ENCODE measurements at places on chromosomes 3 and 15.

GRCh38 chr3:51216291-51216690, 168.8 kb upstream of the MANF start:
- no peak for DNase-seq

DNA sequence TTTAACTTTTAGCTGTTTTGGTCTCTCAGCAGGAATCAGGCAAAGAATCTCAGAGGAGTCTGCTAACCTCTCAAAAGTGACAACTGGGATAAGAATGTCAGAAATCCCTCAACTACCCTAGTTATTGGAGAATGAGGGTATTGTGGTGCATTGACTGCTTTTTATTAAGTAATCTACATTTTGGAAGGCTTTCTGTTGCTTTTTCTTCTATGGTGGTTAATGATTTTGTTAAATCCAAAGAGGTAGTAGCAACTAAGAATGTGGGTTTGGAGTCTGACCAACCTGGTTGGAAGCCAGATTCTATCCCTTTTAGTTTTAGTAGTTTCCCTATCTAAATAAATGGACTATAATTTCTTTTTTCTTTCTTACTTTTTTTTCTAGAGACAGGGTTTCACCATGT, 94.7 kb upstream of the RNF7 start:
- DNase-seq: no peak

- DNase-seq: no peak
Measured at GRCh38 chr3:12478326-12478725, 6.0 kb upstream of the TSEN2 start.

- no peak for DNase-seq
Measured at GRCh38 chr15:31228980-31229826, 97.4 kb upstream of the KLF13 start.

DNA sequence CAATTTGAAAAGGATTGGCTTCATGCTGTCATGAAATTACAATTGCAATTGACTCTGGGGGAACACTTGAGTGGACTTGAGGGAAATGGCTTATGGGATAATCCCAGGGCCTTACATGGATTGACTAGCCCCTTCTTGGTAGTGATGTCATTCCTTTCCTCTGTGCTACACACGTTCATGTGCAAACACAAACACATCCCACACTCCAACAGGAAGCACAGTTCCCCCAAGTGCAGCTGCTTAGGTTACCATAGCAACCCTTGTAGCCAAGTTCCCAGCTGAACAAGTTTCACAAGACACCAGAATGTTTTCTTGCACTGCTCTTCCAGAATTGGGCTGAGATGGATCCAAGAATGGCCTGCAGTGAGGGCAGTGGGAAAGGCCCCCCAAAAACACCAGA, 217.0 kb downstream of the ZNF621 start:
- DNase-seq: no peak

DNA sequence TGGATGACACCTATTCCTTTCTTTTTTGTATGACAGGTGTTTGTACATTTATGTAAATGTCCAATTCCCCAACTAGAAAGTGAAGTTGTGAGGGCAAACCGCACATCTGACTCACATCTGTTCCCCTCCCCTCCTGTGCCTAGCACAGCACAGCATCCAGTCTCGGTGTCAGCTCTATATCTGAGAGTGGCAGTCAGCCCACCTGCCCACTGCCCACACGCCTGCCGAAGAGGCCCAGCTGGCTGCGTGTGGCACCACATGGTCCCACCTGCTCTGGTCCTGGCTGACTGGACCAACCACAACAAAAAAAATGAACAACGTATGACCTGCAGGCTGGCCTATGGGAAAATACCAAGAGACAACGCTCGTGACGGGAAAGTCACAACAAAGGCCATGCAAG, 62.8 kb downstream of the XXYLT1 start:
- DNase-seq: no peak

- DNase-seq: no peak
Measured at GRCh38 chr3:7934362-7934761, 567.3 kb upstream of the LMCD1 start.

- no peak for DNase-seq
Measured at GRCh38 chr15:63082366-63082765, 39.3 kb upstream of the LACTB start.
